ENCODE measurements at places on chromosomes 6 and 20. TPM values are rescaled to one million over a fixed set of nuclear protein-coding genes. Genes with fewer than 3 reads are reported as not detected.

The TINAG gene
- total RNA-seq = not detected

GRCh38 chr20:29874476-29875202 lies 1382.8 kb upstream of the DEFB115 start:
- no peak for DNase-seq

DNA sequence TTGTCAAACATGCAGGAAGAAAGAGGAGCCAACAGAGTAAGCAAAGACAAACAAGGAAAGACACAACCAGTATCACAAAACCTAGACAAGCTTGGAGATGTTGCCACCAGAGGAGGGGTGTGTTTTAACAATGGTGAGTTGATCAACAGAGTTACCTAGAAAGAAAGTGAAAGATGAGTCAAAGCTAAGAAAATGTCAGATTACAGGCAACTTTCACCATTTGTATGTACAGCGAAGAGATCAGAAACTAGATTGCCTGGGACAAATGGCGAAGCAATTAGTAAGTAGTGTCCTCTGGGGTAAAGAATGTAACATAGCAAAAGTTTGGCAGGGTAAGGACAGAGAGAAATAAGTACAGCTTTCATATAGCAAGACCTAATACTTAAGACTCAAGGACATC lies 51.6 kb upstream of the POU3F2 start:
- no peak for DNase-seq

GRCh38 chr20:46894579-46894958 lies at the start of gene EYA2:
EYA2 (plus strand) TSS chr20:46894843; CDS start chr20:46990011, 95,168 bp downstream.
- DNase-seq = no peak

- no peak for DNase-seq
Observed at GRCh38 chr6:48889429-48889828, 573.6 kb downstream of the MMUT start.
